ENCODE measurements at places on chromosomes 4 and X.

DNA sequence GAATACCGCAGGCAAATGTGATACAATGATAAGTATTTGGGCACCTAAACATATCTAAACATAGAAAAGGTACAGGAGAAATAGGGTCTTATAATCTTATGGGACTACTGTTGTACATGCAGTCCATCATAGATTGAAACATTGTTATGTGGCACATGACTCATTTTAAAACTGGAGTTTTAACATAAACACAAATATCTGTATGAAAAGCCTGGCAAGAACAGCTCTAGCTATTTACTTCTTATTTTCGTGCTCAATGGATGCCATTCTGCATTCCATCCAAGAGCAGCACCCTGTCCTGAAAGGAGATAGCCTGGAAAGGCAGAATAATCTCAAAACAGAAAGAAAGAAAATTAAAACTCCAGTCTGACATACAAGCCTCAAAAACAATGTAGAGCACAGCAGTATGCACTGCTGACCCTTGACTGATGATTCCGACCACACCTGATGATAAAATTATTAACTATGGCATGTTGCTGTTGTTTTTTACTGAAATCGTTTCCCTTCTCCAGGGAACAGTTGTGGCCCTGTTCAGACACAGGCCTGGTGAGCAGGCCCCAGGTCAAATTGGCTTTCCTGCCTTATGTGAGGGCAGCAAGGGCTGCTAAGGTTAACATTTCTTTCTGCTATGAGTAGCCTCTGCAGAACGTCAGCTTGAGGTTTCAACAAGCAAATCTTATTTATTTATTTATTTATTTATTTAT lies 152.7 kb downstream of the APBB2 start:
- DNase-seq, result no peak

GRCh38 chrX:9729171-9729885 lies 36.3 kb downstream of the GPR143 start:
- no peak for DNase-seq

DNA sequence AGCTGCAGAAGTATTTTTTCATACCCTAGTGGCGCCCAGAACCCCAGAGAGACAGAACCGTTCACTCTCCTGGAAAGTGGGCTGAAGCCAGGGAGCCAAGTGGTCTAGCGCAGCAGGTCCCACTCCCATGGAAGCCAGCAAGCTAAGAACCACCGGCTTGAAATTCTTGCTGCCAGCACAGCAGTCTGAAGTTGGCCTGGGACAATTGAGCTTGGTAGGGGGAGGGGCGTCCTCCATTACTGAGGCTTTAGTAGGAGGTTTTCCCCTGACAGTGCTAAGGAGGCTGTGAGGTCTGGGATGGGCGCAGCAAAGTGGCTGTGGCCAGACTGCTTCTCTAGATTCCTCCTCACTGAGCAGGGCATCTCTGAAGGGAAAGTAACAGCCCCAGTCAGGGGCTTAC lies 84.5 kb upstream of the ATXN3L start:
- no peak for DNase-seq

DNA sequence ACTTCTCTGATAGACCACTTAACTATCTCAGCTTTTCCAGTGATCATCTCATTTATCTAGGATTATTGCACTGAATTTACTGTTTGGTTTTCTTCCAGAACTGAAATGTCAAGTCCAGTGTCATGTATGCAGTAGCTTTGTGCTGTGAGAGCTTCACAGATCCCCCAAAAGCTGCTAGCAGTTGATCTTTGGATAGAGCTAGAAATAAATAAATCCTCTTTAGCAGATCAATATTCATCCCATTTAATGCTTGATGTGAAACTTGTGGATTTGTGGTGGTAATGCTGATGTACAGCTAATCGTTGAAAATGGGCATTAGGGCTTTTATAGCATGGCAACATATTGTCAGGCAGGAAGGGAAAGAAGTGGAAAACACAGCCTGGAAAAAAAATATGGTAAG lies 509.6 kb upstream of the FAM241A start:
- DNase-seq, result no peak

DNA sequence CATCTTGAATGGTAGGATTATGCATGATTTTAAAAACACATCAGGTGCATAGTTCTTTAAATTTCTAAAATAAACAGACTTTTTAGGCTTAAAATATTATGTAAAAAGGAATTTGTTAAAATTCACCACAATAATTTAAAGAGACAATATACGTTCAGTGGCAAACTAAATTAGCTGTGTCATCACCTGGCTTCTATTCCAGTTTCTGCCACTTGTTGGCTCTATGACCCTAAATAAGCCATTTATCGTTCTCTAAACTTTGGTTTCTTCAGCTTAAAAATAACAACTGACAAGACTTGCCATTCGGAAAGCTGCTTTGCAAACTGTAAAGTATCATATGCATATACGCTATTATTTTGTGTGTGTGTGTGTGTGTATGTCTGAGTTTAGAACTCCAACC lies 141.3 kb downstream of the MGST2 start:
- no peak for DNase-seq

DNA sequence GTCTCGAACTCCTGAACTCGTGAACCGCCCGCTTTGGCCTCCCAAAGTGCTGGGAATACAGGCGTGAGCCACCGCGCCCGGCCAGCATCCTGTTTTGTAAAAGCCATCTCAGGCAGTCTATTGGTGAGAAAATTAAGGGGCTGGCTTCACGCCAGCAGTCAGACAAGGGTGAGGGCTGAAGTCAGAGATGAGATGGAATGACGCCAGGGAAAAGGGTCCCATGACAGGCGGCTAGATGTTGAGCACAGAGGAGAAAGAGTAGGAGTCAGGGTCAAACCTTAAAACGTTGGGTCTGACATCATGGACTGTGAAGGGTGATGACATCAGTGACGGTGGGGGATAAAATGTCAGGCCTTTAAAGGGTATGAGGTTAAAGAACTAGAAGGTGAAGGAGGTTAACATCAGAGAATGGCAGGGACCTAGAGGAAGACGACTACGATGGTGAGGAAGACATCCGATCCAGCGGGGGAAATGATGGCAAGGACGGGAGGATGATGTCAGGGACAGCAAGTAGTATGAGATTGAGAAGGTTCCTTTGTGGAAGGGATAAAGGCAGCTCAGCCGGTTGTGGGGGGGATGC lies 504 bp upstream of the RBM3 start:
- DNase-seq, result no peak

DNA sequence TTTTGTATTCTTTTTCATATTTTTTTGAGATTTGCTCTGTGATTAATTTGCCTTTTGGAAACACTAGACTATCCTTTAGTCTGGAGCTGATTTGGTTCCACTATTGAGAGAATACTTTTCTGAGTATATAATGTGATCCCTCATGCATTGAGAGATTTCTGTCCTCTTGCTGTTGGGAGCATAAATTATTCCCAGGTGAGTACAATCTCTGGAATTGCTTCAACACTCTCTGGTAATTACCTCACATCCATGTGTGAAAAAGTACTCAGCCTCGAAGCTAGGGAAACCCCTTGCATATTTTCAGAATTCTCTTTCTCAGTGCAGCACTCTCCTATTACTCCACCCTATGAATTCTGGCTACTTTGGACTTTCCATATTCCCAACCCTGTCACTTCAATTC lies 550.0 kb downstream of the RAPGEF2 start:
- DNase-seq, result no peak

GRCh38 chr4:8746523-8747466 lies 124.8 kb downstream of the HMX1 start:
- DNase-seq, result no peak

DNA sequence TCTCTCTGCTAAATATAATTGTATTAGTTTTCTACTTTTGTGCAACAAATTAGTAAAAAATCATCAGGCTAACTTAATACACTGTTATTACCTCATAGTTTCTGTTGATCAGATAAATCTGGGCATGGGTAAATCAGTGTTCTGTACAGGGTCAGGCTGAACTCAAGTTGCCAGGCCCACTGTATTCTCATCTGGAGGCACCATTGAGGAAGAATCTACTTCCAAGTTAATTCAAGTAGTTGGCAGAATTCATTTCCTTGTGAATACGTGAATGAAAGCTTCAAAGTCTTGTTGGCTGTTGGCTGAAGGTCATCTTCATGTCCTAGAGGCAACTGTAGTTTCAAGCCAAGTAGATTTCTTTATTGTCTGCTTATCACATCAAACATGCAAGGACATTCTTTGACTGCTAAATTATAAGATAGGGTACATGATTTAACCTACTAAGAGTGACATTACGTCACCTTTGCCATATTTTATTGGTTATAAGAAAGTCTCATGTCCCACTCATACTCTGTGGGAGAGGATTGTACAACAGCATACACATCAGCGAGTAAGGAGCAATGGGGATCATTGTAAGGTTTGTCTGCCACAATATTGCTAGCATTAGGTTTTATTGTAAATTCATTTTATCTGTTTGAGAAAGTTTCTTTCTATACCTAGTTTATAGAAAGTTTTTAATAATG lies 1219.0 kb downstream of the ARAP2 start:
- no peak for DNase-seq

DNA sequence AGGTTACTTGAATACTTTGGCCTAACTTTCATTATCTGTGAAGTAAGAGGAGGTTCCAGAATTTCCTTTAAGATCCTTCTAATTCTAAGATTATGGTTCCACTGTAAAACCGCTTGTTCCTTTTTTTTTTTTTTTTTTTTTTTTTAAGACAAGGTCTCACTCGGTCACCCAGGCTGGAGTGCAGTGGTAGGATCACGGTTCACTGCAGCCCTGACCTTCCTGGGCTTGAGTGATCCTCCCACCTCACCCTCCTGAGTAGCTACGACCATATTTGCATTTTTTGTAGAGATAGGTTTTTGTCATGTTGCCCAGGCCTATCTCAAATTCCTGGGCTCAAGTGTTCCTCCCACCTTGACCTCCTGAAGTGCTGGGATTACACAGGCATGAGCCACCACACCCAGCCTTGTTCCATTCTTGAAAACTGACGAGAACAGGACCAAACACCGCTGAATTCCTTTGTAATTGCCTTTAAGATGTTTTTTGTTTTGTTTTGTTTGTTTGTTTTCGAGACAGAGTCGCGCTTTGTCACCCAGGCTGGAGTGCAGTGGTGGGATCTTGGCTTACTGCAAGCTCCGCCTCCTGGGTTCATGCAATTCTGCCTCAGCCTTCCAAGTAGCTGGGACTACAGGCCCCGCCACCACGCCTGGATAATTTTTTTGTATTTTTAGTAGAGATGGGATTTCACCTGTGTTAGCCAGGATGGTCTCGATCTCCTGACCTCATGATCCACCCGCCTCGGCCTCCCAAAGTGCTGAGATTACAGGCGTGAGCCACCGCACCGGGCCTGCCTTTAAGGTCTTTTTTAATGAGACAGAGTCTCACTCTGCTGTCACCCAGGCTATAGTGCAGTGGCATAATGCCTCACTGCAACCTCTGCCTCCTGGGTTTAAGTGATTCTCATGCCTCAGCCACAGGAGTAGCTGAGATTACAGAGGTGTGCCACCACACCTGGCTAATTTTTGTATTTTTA lies 6.8 kb downstream of the PDS5A start:
- DNase-seq, result no peak

GRCh38 chr4:82948647-82949204 lies 48.2 kb downstream of the THAP9 start:
- DNase-seq, result no peak

GRCh38 chr4:53349091-53349491 lies 16.8 kb downstream of the SCFD2 start:
- DNase-seq, result no peak

GRCh38 chr4:122005064-122005755 lies 53.4 kb upstream of the TRPC3 start:
- no peak for DNase-seq

- DNase-seq, result no peak
Measured at GRCh38 chr4:90127706-90128345, 632 bp downstream of the CCSER1 start.

GRCh38 chrX:153564047-153564606 lies 34.8 kb downstream of the CCNQ start:
- DNase-seq, result no peak

DNA sequence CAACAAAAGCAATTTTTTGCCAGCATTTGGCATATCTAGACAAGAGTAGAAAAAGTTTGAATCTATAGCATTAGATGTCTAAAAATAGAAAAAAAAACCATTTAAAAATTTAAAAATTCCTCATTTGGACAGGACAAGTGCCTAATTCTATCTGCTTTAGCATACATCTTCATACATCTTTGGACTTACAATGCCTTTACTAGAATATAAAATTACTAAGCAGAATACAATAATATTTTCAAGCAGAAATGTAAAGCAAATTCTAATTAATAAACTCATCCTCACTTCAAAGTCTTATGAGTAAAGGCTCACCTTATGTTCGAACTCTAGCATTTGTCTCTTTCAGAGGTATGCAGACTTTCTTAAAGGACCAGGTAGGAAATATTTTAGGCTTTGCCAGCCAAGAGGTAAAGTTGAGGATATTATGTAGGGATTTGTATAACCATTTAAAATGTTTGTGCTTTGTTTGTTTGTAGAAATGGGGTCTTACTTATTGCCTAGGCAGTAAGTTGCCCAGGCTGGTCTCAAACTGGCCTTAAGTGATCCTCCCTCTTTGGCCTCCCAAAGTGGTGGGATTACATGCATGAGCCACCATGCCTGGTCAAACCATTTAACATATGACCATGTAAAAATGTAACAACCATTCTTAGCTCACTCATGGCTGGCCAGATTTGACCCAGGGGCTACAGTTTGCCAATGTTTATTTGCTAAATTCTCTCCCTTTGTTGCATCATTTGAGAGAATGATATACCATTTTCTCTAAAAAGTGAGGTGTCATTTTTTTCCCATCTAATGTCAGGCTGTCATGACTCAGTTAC lies 29.1 kb downstream of the UGDH start:
- peak; percentile 17 for DNase-seq

DNA sequence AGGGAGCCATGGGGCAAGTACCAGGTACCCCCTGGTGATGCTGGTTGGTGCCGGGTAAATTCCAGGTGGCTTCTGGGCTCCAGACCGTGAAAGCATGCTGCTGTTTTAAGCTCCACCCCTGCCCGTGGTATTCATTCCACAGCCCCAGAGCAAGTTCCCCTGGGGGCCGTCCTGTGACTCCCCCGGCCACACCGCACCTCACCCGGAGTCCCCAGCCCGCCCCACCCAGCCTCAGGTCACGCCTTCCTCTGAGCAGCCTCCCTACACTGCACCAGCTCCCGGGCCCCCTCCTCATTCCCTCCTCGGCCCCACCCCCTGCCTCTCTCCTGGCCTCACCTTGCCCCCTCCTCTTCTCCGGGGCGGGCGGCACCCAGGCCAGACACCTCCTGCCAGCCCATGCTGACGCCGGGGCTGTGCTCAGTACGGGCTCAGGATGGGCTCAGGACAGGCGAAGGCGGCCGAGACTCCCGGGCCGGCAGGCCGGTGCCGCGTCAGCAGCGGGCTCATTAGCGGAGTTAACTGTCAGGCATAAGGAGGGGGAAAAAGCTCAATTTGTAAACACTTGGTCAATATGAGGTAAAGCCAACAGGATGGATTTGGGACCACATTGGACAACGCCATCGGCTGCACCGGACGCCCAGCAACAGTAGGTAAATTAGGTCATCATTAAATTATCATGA lies 127.4 kb downstream of the FAM53A start:
- no peak for DNase-seq

DNA sequence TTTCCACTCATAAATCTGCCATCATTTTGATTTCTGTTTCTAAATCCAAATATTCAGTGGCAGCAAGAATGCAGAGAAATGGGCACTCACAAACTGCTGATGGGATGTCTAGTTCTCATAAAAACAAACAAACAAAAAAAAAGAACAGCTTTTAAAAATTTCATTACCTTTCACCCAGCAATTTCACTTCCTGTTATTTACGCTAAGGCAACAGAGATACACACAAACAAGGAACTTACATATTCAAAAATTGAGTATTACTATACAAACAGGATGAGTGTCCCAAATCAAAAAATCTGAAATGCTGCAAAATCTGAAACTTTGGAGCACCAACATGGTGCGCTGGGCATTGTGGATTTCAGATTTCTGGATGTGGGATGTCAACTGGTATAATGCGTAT lies 36.4 kb downstream of the FAT1 start:
- DNase-seq, result no peak

- DNase-seq, result no peak
Measured at GRCh38 chr4:85681221-85681657, 206.3 kb downstream of the ARHGAP24 start.
